NCI-H1417 (cell line): ENCODE measurements at places on chromosomes 5 and 9.

- no peak for DNase-seq
These were observed 56.2 kb downstream of the GAS1 start for GRCh38 chr9:86891091-86891490.

GRCh38 chr9:101796044-101796443 lies 57.6 kb upstream of the GRIN3A start:
- DNase-seq: no peak

DNA sequence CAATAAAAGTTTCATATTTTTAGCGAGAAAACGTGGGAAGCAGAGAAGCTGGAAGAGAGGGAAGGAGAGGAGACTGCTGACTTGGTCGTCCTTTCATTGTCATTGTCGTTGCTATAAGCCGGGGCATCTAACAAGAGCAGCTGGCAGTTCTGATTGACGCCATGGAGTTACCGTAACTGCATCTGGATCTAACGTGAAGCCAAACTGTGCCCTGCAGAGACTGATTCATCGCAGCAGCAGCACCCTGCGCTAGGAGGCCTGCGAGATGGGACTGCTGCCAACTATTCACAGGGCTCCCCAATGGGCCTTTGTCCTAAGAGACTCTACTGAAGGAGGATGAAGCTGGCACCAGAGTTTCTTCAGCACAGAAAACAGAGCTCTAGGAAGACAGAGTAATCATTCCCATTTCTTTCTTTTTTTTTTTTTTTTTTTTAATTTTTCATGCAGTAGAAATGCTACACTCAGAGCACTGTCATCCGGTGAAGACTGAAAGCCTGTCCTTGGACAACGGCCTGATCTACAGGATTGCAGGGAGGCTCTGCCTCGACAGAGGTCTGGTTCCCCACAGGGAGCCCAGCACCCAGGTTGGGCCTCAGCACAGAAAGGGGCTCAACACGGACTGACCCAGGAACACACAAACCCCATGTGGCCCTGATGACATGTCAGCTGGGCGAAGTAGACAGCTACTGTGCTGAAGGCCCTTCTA lies 47.8 kb downstream of the RETREG1 start:
- peak; percentile 20 for DNase-seq

GRCh38 chr5:133124891-133125290 lies 73.1 kb downstream of the HSPA4 start:
- no peak for DNase-seq

- DNase-seq: peak; percentile 11
These were observed 34.7 kb upstream of the SLC22A5 start for GRCh38 chr5:132334812-132335211.

DNA sequence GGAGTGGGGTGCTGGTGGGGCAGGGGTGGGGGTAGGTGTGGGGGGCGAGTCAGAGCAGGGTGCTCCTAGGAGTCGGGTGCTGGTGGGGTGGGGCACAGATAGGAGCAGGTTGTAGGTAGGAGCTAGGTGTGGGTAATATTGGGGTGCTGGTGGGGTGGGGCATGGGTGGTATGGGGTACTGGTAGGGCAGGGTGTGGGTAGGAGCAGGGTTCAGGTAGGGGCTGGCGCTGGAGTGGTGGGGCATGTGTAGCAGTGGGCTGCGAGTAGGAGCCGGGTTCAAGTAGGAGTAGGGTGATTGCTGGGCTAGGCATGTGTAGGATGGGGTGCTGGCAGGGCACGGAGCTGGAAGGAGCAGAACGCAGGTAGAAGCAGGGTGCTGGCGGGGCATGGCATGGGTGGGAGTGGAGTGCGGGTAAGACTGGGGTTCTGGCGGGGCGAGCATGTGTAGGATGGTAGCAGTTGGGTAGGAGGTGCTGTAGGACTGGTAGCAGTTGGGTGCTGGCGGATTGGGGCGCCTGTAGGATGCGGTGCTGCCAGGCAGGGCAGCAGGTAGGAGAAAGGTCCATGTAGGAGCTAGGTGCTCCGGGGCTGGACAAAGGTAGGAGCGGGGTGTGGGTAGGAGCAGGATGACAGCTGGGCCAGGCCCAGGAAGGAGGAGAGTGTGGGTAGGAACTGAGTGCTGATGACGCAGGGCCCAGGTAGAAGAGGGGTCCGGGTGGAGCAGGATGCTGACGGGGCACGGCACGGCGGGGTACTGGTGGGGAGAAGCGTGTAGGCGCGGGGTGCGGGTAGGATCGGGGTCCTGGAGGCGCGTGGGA lies 105.5 kb upstream of the SIMC1 start:
- no peak for DNase-seq

DNA sequence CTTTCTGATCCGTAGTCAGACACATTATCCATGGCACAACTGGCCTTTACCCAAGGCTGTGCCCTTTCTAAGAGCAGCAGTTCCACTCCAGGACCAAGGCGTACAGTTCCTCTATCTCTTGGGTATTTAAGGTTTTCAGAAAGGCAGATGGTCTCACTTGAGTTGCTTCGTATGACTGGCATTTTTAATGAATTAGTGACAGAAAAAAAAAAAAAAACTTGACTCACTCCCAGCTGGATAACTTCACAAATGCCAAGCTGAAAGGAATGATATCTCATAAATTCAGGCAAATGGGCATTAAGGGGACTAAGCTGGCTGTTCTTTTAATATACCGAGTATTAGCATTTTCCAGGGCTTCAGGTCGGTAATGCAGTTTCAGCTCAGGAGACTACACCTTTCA lies 60.7 kb downstream of the SLC24A2 start:
- DNase-seq: no peak

DNA sequence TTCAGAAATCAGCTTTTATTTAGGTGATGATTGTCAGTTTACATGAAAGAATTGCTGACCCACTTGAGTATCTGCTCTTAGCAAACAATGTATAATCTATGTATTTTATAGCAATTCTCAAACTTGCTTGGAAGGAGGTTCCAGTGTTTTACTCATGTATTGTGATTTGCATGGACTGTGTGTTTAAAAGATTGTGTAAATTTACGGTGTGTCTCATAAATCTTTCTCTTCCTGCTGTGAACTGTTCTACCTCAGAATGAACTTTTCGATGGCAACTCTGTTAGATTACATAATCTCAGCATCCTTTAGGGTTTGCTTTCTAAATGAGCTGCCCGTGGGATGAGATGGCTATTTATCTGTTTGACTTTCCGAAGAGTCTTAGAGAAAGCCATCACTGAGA lies 122.5 kb downstream of the MEF2C start:
- peak; percentile 4 for DNase-seq

DNA sequence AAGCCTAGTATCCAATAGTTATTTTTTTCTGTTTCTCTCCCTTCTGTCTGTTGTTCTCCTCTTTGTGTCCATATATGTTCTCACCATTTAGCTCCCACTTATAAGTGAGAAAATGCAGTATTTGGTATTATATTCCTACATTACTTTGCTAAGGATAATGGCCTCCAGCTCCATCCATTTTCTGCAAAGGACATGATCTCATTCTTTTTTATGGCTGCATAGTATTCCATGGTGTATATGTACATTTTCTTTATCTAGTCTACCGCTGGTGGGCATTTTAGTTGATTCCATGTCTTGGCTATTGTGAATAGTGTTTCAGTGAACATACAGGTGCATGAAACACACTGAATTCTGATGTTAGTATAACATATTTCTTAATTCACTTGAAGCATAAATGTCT lies 348.9 kb upstream of the TRPC7 start:
- DNase-seq: no peak

DNA sequence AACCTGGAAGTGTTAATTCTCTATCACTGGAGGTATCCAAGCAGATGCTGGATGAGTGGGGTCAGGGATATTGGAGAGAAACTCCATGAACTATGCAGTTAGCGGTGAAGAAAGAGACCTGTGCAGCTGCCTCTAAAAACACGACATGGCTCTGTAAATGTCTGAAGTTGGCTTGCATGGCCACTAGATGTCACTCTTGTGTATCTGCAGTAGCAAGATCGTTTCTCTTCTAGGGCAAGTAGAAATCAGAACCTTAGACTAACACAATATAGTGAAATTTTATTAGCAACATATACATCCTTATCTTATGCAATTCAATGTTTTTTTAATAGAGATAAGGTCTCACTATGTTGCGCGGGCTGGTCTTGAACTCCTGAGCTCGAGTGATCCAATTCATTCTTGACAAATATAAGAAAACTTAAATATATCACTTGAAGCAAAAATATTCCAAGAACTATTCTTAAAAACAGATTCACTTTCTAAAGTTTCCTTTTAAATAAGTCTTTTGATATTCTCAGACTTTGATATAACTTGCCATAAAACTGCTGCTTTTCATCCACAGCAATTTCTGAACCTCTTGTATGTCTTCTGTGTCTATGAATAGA lies 2.9 kb downstream of the OR2S2 start:
- DNase-seq: peak; percentile 64

DNA sequence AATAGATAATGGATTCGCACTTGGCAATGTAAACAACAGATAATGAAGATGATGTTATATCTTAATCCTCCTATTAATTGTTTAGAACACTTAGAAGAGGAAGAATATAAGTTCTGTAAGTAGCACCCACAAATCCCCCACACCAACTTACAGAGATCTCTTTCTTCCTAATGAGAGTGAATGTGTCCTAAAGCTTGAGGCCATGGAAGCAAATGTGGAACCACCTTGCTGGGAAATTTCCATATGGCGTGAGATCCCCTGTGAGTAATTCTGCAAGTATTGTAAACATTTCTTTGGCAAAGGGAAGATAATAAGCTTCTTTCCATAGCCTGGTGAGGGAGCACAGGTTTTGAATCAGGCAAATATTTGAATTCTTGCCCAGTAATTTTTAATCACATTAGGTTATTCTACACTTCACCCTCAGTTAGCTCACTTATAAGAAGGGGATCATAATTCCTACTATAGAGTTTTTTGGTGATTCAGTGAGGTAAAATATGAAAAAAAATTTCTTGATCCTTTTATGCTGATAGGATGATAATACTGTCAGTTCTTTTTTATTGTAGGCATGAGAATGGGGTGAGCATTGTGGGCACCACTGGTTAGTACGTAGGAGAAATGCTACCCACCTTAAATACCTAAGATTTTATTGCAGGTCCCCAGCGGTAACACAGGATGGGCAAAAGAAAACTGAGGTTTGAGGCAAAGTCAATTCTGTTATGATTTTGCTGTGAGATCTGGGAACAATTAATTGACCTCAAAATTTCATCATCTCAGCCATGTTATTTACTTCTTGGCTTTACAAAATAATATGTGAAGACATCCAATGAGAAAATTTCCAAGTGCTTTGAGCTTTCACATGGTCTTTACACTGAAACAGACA lies 574.8 kb downstream of the PSAT1 start:
- DNase-seq: no peak

DNA sequence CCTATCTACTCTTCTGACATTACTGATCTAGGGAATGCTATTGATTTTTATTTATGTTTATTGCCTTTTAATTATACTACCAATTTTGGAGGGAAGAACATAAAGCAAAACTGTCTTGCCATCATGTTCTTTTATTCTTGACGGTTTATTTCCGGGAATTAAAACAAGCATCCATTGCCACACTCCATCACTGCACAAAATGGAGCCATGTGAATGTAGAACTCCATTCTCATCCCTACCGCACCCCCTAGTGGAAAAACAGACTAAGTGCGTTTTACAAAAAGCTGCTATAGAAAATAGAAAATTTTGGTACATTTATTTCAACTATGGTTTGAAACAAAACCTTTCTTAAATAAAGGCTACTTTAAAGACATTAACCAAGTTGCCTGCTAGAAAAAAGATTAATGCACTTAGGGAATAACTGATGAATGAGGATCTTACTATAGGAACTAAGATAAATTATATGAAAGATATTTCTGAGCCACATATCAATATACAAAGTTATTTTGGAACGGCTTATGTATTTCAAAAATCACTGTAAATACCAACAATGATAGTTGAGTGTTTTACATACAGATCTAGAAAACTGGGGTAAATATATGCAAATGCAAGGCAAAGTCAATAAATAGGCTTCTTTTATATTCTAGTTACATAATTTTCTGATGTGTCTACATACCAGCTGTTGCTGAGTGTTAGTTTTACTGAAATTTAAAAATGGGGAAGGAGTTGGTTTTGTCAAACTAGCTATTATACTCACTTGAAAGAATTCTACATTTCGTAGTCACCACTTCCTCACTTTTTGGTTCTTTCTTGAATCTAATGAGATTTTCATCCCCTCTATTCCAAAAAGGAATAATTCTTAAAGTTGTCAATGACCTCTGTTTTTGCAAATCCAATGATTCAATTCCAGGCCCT lies 26.5 kb downstream of the OXCT1 start:
- DNase-seq: peak; percentile 81

GRCh38 chr5:140338336-140338735 lies 8.1 kb downstream of the HBEGF start:
- DNase-seq: no peak

DNA sequence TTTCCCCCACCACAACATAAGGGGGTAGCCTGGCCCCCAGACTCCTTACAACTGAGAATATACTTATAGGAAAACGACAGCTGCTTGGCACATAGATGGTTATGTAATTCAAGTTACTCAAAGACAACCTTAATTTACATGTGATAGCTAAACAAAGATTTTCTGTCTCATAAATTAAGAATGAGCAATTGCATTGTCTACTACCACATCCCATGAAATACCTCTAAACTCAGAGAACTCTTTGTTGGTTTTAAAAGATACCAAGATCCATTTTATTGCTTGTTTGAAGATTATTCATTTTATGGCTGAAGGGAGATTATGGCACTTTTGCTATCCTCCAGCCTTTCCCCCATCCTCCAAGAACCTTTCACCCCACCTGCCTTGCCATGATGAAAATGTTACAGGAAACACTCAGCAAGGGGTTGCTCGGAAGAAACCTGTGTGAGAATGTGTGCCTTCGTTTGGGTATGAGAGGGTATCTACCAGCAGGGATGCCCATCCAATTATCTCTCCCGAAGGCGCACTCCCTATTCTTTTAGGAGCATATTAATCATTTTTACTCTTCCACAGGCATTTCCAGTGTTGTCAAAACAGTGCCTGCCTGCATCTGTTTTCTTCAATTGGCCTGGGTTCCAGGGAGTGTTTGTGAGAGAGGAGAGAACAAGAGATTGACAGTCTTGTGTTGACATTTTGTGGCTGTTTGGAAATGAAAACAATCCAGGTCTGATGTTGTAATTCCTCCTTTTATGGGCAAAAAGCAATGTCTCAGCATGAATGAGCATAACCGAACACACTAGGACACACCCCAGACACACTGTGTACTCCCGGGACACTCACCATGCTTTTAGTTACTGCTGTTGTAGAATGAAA lies 208.0 kb upstream of the ANKRD55 start:
- no peak for DNase-seq
